ENCODE measurements at places on chromosomes 2 and 18.

DNA sequence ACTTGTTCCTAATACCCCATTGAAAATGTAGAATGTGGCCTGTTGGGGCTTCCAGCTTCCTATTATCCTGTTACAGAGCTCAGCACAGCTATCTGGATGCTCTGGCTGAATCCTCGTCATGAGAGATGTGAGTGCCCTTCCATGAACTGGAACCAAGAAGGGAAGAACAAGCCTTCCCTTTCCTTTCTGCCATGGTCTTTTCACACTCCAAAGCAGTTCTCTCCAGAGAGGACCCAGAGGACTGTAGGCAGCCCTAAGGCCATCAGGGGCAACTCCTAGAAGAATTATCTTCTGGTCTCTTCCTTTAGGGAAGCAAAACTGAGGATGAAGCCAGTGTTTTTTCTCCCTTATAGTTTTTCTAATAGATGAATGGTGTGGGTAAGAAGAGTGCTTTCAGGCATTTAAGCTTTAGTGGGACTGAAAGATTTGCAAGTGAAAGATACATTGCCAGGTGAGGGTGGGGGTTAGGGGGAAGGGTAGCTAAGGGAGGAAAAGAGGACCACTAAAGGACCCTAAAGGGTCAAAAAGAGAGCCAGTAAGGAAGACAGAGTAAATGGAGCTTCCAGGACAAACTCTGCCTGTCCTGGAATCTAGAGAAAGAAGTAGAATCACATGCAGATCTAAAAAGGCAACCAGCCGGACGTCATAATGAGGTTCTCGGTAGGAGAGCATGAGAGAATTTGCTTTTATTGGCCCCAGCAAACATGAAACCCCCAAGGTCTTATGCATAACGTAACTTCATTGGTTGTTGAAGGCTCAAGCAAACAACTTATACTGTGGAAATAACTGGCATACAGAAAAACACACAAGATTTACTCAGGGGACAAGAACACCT, 12.4 kb upstream of the XPO1 start:
- no peak for DNase-seq

DNA sequence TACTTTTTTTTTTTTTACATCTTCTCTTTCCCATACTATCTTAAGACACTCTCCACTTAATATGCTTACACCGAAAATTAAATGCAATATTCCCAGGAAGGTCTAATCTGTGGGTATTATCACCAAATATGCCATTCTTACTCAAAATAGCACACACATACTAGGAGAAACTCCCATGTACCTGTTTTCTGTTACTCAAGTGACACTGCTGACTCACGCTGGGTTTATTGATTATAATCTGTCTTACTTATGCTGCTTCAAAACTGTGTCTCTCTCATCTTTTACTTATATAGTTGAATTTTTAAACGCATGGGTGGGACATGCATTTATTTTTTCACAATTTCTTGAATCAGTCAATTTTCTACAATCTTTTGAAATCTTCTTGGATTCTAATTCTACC, 29.9 kb downstream of the MRPL19 start:
- DNase-seq, result no peak

GRCh38 chr2:88626171-88627054, 851 bp downstream of the EIF2AK3 start:
- peak; percentile 16 for DNase-seq

GRCh38 chr2:211103989-211104388, 547.6 kb downstream of the CPS1 start:
- DNase-seq, result no peak

GRCh38 chr18:8601277-8602032, 7.8 kb upstream of the RAB12 start:
- DNase-seq, result no peak

GRCh38 chr2:155442755-155443372, 744.4 kb downstream of the KCNJ3 start:
- DNase-seq, result peak; percentile 82

DNA sequence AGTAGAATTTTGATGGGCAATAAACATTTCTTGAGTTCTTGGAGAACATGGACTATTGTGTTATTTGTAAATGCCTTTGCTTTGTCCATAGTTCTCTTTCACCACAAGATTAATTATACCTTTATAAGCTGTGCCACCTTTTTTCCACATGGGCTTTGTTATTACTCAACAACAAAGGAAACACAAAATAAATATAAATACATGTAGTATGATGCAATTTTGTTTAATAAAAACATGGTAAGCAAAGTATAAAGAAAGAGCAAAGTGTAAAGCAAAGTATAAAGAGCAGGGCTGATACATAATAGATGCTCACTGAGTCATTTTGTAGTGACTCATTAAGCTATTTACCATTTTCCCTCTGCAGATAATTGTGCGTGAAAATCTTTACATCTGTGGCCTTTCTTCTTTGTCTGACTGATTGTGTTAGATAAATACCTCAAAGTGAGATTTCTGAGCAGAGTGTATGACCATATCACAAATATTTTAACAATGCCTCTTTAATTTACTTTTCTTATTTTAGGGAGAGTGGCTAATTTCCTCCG, 80.9 kb downstream of the CERS6 start:
- DNase-seq, result no peak
